ENCODE measurements at places on chromosomes 16 and 17.

DNA sequence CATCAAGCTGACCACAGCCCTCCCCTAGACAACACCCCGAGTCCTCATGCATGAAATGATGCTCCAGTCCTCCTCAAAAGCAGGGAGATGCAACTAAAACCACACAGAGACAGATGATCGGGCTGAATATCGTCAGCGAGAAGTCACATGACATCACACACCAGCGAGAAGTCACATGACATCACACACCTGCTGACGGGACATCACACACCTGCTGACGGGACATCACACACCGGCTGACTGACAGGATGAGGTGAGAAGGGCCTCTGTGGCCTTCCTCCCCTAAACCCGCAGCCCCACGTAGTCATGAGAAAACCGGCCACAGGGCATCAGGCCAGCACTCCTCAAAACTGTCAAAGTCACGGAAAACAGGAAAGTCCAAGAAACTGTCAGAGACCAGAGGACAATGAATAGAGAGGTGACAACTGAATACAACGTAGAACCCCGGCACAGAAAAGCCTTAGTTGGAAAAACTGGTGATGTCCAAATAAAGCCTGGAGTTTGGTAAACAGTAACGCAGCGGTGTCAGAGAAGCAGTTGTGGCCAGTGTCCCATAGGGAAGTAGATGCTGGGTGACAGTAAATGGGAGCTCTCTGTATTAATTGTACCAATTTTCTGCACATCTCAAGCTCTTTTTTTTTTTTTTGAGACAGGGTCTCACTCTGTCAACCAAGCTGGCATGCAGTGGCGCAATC lies 14.3 kb downstream of the LITAF start:
- no peak for DNase-seq

GRCh38 chr17:81488276-81488860 lies 24.2 kb downstream of the ACTG1 start:
- no peak for DNase-seq

DNA sequence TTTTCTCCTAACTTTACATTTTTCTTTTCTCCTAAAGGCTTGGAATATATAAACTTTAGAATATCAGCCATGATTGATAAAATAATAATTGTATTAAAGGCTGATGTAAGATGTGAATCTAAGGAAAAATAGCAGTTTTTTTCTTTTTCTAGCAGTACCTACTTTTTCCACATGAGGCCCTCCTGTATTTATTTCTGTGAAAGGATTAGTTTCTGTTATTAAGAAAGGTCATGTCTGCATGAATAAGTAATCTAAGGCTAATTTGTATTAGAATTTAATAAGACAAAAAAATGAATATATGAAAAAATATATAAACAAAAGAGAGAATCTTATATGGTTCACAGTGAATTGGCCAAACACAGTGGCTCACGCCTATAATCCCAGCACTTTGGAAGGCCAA lies 85.3 kb downstream of the STXBP4 start:
- DNase-seq: peak; percentile 57

DNA sequence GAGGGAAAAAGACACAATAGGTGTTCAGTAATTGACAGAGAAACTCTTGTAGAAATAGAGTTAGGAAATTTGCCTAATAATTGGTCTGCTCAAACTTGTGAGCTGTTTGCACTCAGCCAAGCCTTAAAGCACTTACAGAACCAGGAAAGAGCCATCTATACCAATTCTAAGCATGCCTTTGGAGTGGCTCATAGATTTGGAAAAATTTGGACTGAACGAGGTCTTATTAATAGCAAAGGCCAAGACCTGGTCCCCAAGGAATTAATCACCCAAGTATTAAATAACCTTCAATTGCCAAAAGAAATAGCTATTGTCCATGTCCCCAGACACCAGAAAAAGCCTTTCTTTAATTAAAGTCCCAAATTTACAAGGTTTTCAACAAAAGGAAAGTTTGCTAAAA lies 90.3 kb downstream of the EMP2 start:
- no peak for DNase-seq

- no peak for DNase-seq
These were observed 3.5 kb downstream of the LIMD2 start for GRCh38 chr17:63696381-63696961.

- DNase-seq: no peak
These were observed 108.5 kb downstream of the USP22 start for GRCh38 chr17:20934288-20934687.
